ENCODE measurements at places on chromosomes 4 and X.

- DNase-seq = no peak
Measured at GRCh38 chrX:3963980-3964379, 250.5 kb upstream of the PRKX start.

DNA sequence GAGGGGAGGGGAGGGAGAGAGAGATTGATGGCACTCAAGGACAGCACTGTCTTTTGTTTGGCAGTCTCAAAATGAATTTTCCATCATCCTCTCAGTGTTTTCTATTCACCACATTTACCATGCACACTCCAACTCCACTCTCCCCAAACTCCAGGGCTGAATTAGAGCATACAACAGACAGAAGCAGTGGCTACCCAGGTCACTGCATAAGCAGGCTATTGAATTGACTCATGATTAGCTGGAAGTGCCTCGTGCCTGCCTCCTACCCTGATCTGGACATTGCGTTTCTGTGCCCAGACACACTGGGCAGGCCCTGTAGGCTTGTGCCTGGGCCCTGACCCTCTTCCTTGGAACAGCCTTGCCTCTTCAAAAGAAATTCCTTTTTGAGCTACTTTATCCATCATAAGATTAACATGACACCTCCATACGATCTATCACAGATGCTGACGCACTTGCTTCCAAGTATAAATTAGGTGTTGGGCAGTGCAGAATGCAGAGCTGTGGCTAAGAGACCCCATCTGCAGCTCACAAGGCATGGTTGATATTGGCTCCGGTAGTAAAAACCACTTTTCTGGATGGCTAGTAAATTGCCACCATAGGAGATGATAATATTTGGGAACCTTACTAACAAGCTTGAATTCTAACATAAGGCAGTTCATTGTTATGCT lies 752.9 kb downstream of the RPA4 start:
- no peak for DNase-seq

- no peak for DNase-seq
Measured at GRCh38 chr4:104524026-104524425, 29.3 kb upstream of the CXXC4 start.

DNA sequence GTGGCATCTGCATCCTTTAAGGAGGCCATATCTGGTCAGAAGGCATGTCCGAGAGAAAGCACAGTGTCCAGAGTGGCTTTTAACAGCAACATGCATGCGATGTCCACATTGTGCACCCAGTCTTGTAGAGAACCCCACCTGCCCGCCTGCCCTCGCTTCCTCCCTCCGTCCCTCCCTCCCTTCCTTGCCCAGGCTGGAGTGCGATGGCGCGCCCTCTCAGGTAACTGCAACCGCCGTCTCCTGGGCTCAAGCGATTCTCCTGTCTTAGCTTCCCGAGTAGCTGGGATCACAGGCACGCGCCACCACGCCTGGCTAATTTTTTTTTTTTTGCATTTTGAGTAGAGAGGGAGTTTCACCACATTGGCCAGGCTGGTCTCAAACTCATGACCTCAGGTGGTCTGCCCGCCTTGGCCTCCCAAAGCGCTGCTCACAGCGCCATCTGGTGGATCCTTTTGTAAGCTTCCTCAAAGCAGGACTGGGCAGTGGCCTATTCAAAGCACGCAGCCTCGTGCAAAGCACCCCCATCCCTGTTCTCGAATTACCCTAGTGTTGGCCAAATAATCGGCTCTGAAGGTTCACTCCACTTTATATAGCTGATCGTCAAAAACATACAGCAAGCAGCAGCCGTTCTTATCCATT lies 15.0 kb downstream of the BRCC3 start:
- no peak for DNase-seq

DNA sequence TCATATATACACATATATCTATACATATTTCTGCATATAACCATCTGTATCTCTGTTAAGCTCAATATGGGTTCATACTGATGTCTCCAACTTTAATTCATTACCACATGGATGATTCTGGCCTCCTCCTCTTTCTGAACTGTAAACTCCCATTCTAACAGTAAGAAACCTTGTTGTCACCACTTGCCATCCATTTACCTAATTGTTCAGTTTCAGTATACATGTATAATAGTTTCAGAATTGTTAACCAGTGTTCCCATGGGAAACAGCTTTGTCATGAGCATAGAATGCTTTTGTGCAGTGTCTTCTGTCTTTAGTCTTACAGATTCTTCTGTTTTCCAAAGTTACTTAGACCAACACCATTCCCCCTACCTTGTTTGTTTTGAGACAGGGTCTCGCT lies 35.9 kb downstream of the SLC9A6 start:
- DNase-seq = no peak

- no peak for DNase-seq
Measured at GRCh38 chrX:109709129-109709631, 23.9 kb downstream of the ACSL4 start.

DNA sequence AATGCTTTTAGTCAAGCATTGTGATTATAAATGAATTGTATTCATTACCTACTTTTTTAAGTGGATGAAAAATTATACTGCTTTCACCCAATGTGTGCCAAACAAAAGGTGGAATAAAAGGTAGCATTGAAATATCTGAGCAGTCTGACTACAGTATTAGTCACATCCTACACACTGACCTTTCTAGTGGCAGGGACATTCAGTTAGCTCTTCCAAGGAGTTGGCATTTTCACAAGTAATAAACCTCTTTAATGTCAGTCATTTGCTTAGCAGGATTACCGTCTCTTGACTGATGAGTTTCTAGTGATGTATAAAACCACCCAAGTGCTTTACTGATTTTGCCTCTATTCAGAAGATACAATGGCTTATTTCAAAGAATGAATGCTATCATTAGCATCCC lies 687.9 kb downstream of the ARAP2 start:
- DNase-seq = no peak

Measured in amygdala (tissue), 56 donors.